Upper lobe of left lung (tissue), 6 donors: ENCODE measurements at places on chromosomes 16 and 17.

DNA sequence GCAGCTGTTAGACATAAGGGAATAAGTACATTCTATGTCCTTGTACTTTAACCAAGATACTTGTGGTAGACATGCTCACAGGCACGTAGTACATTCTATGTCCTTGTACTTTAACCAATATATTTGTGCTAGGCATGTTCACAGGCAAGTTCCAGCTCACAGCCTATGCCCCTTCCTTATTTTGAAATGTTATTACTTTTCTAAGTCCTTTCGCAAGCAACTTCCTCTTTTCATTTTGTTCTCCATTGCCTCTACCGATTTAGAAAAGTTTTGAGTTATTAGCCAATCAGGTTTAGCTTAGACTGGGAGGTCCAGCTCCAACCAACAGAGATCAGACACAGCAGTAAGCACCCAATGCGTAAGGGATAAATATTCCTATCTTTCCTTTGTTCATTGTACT, 60.1 kb upstream of the NUDT7 start:
- no peak for DNase-seq

- DNase-seq, result no peak
These were observed 36.2 kb downstream of the KSR1 start for GRCh38 chr17:27492470-27492869.

DNA sequence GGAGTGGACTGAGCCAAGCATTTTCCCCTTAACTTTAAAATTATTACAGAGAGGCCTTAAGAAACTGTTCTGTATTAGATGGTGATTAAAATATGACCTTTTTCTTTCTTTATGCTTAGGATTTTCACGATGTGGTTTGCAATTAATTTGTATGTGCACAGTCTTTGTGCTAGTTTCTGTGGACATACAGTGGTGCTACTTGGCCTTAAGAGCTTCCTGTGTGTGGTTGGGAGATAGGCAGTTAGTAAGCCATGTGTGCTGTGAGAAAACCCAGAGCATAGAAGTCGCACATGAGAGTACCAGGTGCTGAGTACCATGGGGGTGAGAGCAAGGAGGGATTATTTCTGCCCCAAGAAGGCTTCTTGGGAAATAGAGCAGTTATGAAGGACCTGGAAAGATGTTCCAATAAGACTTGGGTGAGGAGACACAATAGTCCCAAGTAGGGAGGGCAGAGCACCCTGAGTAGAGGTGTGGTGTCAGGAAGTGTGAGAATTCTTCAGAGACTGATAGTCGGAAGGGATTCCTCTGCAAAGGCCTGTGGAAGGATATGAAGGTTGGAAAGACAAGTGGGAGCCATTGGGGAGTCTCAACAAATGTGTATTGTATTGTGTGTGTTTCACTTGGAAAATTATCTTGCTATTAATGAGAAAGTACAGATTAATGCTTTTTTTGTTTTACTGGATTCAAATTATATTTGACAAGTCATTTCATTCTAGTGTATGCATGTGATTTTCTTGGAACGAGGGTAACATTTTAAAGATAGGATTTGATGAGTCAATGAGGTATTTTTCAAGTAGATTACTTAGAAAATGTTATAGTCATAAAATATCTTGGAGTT, 239.9 kb downstream of the PRKCA start:
- no peak for DNase-seq

- no peak for DNase-seq
These were observed 31.1 kb downstream of the RAI1 start for GRCh38 chr17:17712268-17712924.

DNA sequence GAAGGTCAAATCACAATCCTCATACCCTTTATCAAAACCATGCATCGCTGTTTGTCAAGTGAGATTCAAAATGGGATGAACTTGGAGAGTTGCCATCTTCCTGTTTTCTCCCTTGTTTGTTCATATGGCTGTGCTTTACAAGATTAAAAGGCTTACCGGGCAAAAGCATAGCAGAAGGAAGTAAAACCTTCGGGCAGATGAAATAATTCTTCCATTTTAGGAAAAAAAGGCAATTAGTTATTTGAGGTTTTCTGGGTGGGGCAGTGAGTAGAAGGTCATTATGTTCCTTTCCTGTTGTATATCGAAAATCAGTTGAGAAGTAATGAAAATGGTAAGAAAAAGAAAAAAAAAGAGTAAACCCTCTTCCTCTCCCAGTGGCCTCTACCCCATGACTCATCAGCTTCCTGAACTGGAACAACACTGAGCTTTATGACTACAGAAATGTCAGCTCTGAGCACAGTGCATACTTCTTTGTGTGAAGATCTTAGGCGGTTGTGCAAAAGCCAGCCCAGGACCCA, 369.2 kb downstream of the CDH13 start:
- DNase-seq, result no peak

GRCh38 chr17:17792037-17792550, 44.7 kb downstream of the SREBF1 start:
- no peak for DNase-seq

GRCh38 chr16:1009358-1010150, 28.0 kb downstream of the SOX8 start:
- DNase-seq, result peak; percentile 78

DNA sequence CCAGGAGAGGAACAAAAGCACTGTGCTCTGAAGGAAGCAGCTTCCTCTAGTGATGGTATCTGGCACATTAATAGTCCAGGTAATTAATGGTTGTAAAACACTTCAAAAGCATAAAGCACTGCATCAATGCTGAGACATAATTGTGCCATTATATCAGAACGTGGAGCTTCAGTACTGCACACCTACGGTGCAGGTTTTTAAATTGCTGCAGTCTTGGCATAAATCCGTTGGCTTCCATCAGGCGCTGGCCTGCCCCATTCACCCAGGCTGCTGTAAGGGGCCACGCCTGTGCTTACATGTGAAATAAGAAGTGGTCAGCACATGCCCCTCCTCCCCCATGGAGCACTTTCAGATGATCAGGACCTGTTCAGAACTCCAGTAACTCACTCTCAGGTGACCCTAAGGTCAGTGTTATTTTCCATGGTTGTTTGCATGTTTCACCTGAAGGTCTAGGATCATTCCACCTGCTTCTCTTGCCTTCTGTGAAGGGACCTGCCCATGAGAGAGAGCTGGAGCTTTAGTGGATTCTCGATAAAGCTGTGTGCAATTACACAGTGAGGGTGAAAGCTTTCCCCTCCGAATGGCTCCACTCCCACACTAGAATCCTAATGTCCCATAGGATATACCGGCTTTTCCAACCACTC, 345.3 kb downstream of the CA10 start:
- no peak for DNase-seq

- DNase-seq, result no peak
These were observed 75.9 kb downstream of the C16orf95 start for GRCh38 chr16:87241137-87241771.

- DNase-seq, result no peak
These were observed 52.7 kb downstream of the TBC1D16 start for GRCh38 chr17:79982986-79983385.

DNA sequence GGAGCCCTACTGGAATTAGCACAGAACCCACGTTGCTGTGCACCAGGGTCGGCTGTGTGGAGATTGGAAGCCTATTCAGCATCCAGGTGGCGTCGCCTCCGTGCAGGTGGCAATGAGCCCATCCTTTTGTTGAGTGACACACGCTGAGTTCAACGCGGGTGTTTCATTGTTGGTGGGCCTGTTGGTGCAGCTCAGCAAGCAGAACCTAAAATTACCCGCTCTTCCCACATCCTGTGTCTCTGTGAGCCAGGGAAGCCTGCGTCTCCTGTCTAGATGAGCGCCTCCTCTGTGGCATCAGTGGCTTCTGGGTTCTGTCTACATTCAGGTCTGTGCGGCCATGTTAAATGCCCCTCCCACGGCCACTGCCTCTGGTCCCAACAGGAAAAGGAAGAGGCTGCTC, 14.5 kb downstream of the CD2BP2 start:
- DNase-seq, result no peak

GRCh38 chr17:15662681-15663080, 21.4 kb downstream of the TRIM16 start:
- DNase-seq, result no peak

DNA sequence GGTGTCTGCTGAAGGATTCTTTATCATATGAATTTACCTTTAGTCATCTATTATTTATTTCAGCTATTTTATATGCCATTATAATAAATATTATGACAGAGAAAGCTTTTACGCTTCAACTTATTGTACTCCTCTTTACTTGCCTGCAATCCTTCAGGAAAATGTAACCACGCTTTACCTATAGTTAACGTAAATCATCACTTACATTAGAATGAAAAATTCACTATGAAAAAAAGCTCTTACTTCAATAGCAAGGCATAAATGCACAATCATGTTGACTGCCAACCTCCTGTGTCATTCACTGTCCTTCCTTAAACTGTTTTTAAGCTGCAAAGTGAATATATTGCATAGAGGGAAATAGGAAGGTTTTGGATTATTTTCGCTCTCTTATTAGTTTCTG, 277.9 kb downstream of the WWOX start:
- no peak for DNase-seq
